ENCODE measurements at places on chromosomes 12 and 14. TPM values are rescaled to one million over a fixed set of nuclear protein-coding genes. Genes with fewer than 3 reads are reported as not detected.

- DNase-seq: no peak
Measured at GRCh38 chr12:19740472-19741131, 301.3 kb downstream of the AEBP2 start.

GRCh38 chr12:124593851-124594401 lies 26.5 kb upstream of the NCOR2 start:
- DNase-seq: no peak

DNA sequence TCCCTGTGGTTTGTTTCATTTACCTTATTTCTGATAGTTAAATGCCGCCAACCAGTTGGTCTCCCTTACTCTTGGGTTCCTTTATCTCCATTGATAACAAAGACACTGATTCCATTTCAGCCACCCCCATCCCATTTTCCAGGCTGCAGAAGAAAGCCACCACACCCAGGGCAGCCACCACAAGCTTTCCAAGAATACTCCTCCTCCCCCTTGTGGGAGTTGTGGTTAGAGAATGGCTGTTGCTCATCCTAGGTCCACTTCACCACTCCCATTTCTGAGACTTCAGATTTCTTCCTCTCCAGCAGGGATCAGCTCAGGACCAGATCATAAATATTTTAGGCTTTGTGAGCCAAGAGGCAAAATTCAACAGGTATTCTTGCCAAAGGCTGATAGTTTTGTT lies 73.9 kb downstream of the ANO4 start:
- no peak for DNase-seq

The PSEN1 gene
- polyA plus RNA-seq: 33.5 TPM

- no peak for DNase-seq
Measured at GRCh38 chr14:105143451-105144025, 25.0 kb downstream of the JAG2 start.

DNA sequence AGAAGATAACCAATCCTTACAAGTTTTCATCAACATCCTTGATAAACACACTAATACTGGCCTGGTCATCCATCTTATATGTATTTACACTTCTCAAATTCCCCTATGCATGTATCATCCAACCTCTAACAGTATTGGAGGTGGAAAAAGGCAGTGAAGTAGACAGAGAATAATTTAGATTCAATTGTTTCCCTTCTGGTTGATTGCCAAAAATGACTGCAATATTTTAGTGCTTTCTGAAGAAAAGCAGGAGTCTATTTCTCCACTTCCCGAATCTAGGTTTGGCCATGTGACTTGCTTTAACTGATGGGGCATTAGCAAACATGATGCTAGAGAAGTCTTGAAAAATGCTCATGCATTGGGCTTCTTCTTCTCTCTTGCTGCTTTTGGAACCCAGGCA lies 78.3 kb upstream of the METAP2 start:
- no peak for DNase-seq

- DNase-seq: no peak
Measured at GRCh38 chr12:86931714-86932113, 675.5 kb upstream of the MGAT4C start.

The APOF gene
- polyA plus RNA-seq: not detected

The LAG3 gene
- polyA plus RNA-seq: not detected

- DNase-seq: no peak
Measured at GRCh38 chr14:103314496-103315277, 19.4 kb upstream of the EIF5 start.

The TTC9 gene
- 2.6 TPM for polyA plus RNA-seq

The PLA2G1B gene
- polyA plus RNA-seq: not detected

The SERPINA10 gene
- not detected for polyA plus RNA-seq

DNA sequence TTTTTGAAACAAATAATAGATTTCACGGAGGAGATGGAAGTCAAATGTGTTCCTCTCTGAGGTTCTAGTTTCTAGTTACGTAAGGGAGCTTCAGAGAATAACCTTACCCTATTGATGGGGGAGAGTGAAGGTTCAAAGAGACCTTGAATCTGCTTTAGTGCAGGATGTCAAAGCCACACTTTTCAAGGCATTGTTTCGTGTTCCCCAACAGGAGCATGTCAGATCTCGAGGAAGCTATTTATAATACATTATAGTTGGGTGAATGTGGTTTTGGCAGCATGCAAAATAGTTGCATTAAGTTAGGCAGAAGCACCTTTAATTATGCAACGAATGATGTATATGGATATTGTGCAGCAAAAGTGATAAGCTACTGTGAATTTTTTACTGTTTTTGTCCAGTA lies 614.9 kb downstream of the SLC16A7 start:
- no peak for DNase-seq

DNA sequence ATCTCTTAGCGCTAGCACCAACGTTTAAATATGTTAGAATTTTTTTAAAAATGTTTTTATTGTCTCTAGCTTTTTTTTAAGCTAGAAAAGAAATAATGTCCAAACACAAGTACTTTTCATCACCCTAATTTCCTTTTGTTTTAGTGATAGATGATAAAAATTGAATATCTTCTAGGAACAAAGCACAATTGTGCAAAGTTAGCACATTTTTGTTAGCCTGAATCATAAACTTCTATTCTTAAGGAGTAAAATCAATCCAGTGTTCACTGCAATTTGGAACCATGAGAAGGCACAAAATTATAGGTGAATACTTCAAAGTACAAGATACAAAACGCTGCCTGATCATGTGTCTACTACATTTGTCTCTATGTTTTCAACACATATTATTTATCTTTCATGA lies 408.5 kb upstream of the RPL10L start:
- no peak for DNase-seq

The DYNLL1 gene
- polyA plus RNA-seq: 757 TPM

DNA sequence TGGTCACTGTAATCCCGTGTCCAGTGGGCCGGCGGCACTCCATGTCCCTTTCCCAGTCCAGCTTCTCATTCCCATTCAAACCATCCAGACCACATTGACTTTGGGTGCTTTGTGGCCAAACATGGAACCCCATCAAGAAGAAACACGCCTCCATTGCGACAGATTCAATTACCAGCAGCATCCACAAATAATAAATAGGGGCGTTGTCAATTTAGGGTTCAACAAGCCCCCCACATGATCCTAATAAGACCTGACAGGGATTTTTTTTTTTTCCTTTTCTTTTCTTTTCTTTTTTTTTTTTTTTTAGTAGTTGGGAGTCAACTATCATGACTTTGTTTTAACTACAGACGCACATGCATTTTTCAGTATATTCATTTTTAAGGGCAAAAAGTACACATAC lies 149.4 kb downstream of the DICER1 start:
- DNase-seq: no peak

DNA sequence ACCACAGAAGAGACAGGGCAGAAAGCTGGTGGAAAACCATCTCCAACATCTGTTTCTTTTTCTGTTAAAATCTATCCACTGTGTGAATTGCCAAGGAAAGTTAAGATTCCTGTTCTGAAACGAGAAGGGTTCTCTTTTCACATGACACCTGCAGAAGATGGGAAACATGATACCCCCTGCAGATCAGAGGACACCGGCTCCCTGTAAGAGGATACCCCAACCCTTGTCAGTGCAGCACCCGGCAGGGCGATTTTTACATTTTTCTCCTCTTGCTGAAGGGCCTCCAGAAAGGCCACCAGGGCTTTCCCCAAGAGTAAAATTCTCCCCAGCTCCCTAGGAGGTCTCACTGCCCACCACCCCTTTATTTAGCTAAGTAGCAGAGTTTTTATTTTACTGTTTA lies 48.2 kb downstream of the DPF3 start:
- peak; percentile 27 for DNase-seq

The PTCSC3 gene
- polyA plus RNA-seq: 6.4 TPM

The IL25 gene
- not detected for polyA plus RNA-seq

- no peak for DNase-seq
Measured at GRCh38 chr12:4567073-4567881, 5.3 kb downstream of the DYRK4 start.

The CMKLR1 gene
- 6.1 TPM for polyA plus RNA-seq

DNA sequence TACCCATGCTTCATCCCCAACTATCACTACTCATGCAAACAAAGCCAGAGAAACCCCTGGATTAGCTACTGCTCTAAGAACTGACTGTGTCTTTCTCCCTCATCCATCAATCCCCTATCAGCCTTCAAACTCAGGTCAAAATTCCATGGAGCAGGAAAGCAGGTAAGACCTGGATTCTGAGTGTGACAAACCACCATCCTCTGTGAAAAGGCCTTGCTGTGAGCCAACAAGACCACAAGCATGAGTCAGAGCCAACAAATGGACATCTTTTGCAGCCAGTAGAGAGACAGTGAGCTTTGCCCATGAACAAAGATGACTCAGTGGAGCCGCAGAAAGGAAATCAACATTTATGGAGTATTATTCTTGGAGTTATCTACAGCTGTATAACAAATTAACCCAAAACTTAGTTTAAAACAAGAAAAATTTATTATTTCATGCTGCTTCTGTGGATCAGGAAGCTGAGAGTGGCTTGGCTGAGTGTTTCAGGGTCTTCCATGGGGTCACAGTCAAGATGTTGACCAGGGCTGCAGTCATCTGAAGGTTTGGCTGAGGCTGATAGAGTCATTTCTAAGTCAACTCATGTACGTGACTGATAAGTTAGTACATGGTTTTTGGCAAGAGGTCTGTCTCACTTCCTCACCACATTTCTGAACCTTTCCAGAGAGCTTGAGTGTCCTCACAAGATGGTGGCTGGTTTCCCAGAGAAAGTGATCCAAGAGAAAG lies 61.1 kb downstream of the PITPNM2 start:
- DNase-seq: no peak

The GPR137C gene
- polyA plus RNA-seq: 0.24 TPM

The ACSM4 gene
- not detected for polyA plus RNA-seq

GRCh38 chr12:5525783-5526367 lies 94.0 kb downstream of the NTF3 start:
- no peak for DNase-seq

- DNase-seq: no peak
Measured at GRCh38 chr12:50160643-50161042, 6.5 kb downstream of the CERS5 start.

The RPGRIP1 gene
- polyA plus RNA-seq: not detected

- DNase-seq: no peak
Measured at GRCh38 chr12:99911081-99911480, 73.7 kb downstream of the ANKS1B start.

- DNase-seq: no peak
Measured at GRCh38 chr12:47216150-47216677, 136.5 kb upstream of the AMIGO2 start.

DNA sequence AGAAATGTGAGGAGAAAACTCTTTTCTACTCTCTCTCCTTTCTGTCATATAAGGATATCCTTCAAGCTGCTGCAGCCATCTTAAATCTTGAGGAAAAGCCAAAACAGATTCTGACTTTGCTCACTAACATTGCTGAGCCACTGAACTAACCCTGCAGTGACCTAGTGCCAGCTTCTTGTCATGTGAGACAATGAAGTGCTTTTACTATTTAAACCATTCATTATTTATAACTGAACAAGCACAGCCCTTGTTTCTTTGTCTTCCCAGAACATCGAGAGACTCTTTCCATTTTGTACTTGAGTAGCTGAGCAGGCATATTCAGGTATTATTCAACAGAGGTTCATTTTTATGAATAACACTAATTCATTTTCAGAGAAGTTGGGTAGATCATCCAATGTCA lies 455.0 kb upstream of the TMPO start:
- no peak for DNase-seq

DNA sequence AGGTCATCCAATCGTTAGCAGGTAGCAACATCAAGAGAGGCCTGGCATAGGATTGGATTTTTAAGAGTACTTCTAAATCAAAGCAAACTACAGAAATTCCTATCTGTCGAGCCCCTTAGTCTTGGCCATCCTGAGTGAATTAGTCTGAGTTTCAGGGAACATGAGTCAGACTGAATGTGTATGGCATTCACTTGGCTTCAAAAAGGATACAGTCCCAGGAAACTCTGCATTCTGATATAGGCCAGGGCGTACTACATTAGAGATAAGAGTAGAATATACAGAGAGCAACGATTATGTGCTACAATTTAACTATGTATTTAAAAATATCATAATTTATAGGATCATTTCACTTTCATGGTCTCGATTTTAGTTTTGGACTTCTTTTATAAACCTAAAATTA lies 242.2 kb downstream of the SOX5 start:
- DNase-seq: no peak

The NUDT14 gene
- polyA plus RNA-seq: 59.1 TPM

- DNase-seq: no peak
Measured at GRCh38 chr14:103735022-103735421, 19.4 kb downstream of the ZFYVE21 start.

DNA sequence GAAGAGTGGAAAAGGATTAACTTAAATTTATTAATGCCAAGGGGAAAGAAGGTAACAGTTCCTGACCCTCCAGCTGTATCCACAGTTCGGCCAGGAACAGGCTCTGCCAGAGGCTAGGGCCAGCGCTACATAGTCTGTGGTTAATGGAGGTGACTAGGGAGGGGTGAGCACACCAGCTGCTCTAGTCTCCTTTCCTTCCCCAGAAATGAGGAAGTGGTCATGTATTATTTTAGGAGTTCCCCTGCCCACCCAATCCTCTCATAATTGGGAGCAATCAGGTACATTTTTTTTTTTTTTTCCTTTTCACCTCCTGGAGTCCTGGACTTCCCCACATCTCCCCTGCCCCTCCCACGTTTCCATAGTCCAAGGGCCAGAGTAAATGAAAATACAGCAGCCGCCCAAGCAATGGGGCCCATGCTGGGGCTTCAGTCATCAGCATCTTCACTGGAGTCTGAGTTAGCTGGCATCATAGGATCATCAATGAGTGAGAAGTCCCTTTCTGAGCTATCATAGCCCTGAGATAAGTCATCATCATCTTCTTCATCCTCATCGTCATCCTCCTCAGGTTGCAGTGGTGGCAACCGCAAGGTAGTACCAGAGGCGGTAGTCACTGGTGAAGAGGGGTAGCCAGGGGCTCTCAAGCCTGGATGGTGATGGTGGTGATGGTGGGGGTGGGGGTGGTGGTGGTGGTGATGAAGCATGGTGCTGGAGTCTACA lies 1.5 kb upstream of the SUPT16H start:
- DNase-seq: no peak

GRCh38 chr12:66217342-66217917 lies 28.4 kb downstream of the IRAK3 start:
- DNase-seq: no peak

DNA sequence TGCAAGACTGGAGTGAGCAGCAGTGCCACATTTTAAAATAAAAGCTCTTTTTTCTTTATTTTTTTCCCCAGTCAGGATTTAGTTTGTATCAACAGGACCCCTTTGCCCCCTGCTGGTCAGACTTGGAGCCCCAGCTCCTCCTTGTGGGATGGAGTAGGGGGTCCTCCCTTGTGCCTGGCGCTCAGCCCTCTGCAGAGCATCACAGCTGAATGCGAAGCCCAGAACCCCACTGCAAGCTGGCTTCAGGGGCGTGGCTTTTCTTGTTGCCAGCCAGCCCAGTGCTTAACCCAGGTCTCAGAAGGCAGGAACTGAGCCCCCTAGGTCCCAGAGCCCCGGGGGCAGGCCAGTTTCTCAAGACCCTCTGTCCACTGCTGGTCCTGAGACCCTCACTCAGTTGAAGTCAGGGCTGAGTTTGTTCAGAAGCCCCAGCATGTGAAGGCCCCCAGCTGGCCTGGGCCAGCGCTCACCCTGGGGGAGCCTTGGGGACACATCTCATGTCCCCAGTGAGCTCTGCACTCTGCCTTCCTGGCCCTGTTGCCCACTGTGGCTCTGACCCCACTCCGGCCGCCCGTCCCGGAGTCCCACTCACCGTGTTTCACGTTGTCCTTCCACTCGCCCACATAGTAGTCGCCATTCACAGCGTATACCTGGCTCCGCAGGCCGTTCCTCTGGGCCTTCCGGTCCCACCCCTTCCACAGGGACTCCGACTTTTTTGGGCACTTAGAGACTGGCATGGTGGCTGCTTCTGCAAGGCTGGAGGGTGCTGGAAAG lies 519 bp downstream of the MORN3 start:
- peak; percentile 63 for DNase-seq
